AG09319 (cell line): ENCODE measurements at places on chromosomes 6 and 20.

GRCh38 chr6:126698732-126699240 is 358.9 kb downstream of the CENPW start:
- DNase-seq = no peak

DNA sequence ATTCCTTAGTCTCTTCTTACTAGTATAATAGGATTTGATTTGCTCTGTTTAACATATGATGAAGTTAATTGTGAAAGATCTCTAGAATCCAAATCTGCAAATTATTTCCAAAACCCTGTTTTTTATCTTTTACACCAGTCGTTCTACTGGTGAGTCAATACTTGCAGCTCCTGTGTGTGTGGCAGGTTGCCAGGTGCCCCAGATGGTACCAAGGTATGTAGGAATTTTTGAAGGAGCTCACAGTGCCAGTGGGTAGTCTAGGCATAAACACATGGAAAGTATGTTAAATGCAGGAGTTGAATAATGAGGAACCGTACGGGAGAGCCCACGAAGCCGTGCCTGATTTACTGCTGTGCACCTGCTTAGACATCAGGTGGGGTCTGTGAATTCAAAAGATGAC is 192.2 kb downstream of the FARS2 start:
- DNase-seq = no peak

DNA sequence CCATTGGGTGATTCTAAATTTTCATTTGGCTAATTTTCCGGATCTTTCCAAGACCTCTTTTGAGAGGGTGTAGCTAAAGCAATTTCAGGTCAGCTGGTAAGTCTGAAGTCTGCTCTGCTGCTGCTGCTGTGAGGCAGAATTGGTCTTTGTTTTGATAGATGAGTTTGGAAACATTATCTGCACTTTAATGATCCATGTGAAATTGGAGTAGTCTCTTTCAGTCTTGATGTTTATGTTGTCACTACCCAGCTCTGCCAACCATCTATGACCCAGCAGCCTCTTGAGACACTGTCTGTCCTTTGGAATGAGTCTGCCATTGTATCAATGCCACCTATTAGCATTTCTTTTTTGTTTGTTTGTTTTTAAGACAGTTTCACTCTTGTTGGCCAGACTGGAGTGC is 44.1 kb downstream of the TXNDC5 start:
- no peak for DNase-seq

DNA sequence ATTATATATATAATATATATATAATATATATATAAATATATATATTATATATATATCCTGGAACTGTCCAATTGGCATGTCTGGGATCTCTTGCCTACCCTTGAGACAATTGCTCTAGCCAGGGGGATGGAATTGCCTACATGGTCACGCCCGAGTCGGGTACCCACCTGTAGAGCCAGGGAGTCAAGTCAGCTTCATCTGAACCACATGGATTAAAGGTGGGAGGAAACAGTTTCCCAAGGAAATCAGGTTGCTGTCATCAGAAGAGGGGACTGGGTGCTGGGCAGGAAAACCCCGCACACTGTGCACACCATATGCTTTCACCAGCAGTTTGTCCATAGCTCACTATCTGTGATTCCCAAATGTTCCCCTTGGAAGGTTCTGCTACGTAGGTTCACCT is 252.5 kb upstream of the NOX3 start:
- DNase-seq = no peak

- no peak for DNase-seq
Observed at GRCh38 chr6:160933256-160933655, 58.3 kb upstream of the MAP3K4 start.

- no peak for DNase-seq
Observed at GRCh38 chr6:83097204-83097603, 29.7 kb downstream of the DOP1A start.

DNA sequence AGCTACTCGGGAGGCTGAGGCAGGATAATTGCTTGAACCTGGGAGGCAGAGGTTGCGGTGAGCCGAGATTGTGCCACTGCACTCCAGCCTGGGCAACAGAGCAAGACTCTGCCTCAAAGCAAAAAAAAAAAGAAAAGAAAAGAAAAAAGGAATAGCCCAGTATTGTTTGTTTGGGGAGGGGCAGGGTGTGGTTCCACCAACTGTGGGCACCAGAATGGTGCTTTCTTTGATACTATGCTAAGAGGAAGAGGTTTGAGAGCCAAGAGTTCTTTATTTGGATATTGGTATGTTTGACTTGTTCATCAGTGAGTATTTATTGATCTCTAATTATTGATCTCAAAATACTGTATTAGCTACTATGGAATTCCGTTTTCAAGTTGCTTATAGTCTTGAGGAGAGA is 72.3 kb downstream of the CEP57L1 start:
- DNase-seq = no peak

GRCh38 chr6:141790921-141791320 is 341.8 kb upstream of the GJE1 start:
- no peak for DNase-seq

GRCh38 chr6:83853178-83854000 is at the start of gene RIPPLY2:
Gene RIPPLY2, plus strand, starts transcription at chr6:83853360. Its CDS starts 57 bp downstream, at chr6:83853417.
- DNase-seq = no peak

DNA sequence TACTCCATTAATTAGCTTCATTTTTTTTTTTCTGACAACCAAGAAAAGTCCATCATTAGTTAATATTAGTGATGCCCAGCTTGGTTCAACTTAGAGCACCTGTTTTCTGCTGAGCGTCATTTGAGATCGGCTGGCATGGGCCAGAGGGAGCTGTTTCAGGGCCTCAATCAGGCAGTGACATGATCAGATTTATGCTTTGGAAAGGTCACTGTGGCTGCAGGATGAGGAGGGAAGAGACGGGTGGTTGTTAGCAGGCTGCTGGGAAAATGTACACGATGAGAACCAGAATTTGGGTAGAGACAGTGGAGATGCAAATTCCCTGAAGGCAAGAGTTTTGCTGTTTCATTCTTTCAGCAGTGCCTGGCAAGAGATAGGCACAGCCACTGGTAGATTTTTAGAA is 4.4 kb upstream of the STX16 start:
- DNase-seq = no peak

DNA sequence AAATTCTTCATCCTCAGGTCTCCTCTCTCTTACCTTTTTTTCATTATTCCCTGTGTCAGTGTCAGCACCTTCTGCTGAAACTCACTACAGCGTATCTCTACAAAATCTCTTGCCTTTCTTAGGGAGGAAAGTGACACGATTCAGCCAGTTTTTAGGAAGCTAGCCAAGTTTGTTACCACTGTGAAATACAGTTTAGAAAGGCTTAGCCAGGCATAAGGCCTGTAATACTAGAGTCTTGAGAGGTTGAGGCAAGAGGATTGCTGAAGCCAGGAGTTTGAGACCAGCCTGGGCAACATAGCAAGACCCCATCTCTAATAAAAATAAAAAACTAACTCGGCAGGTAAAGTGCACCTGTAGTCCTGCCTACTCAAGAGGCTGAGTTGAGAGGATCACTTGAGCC is 16.7 kb downstream of the TAB2 start:
- no peak for DNase-seq

DNA sequence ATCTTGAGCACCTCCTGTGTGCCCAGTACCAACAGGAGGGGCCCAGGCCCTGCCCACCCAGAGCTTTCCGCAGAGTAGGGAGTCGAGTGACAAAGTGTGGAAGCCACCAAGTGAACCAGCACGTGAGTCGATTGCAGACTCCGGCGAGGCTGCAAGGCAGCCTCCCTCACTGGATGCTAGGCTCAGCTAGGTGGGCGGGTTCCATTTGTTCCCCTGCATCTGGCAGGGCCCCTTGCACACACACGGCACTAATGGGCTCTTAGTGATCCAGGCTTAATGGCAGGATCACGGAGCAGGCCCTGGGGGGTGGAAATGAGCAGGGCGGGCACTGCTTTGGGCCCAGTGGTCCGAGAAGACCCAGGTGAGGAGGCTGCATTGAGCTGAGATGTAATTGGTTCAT is 140.4 kb downstream of the PHACTR3 start:
- DNase-seq = no peak

- DNase-seq = no peak
Observed at GRCh38 chr6:9334979-9335378, 899.6 kb upstream of the SLC35B3 start.

DNA sequence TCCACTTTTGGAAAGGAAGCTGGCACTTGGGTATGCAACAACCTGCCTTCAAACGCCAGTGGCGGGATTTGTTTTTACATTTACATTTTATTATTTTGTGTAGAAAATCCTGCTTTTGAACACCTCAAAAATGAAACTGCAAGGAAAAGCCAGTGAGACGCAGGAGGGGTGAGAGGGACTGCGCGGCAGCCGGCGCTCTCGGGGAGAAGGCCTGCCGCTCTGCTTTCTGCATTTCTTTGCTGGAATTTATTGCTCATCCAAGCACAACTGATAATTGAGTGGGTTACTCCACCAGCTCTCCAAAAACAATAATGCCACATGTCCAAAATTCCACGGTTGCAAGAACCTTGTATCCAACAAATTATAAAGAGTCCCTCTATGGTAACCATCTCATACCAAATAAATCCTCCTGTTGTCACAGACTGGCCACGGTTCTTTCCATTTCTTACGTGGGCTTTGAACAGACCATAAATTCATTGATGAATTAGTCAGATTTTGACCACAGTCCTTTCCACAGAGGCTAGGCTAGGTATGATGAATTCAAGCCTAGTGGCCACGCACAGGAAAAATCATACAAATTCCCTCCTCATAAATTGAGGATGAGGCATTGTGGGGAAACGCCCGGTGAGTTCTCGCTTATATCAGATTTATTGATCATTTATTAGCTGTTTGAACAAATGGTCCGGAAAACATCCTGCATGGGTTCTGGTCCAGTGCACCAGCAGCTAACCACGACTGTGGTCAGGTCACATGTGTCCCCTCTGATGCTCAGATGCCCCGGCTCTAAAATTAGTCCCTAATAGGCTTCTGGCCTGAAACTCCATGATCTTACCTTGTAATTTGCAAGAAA is 31.6 kb upstream of the FOXC1 start:
- no peak for DNase-seq
